Mesenchymal stem cell (in vitro differentiated cells and primary cell): ENCODE measurements at places on chromosomes 4 and X.

GRCh38 chr4:25308761-25309160, 3.8 kb upstream of the ZCCHC4 start:
- DNase-seq: peak; percentile 58

GRCh38 chr4:124943938-124944337, 231.4 kb upstream of the ANKRD50 start:
- no peak for DNase-seq

DNA sequence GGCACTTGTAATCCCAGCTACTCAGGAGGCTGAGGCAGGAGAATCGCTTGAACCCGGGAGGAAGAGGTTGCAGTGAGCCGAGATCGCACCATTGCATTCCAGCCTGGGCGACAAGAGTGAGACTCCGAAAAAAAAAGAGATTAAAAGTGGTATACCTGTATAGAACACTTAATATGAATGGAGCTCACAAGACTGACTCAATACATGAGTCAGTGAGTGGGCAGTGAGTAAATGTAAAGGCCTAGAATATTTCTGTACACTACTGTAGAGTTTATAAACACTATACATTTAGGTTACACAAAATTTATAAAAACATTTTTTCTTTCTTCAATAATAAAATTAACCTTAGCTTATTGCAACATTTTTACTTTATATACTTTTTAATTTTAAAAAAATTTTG, 93.8 kb downstream of the CENPC start:
- DNase-seq: no peak

DNA sequence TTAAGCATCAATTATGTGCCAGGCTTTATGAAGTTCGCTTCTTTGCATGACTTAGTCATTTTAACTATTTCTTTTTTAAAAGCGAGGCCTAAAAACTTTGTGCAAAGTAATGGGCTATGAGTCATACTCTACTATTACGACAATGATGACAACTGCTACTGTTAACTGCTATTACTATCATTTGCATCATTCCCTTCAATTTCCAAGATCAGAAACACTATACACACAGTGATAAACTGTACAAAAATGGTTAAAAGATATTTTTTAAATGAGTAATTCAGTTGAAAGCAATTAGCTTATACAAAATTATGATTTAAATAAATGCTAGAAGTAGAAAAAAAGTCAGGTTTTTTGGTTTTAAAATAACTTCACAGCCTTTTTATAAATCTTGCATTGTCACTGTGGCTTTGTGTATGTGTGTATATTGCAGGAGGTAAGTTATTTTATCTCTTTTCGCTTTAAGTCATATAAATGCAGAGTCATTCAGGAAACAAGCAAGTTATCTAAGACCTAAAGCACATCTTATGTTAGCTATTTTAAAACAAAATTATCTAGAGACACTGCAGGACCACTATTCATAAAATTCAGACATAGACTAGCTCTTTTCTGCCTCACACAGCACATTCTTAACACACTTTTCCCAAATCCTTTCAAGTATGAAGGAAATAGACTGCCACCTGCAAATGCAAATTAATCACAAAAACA, 18.5 kb upstream of the CXCL3 start:
- peak; percentile 92 for DNase-seq

- DNase-seq: no peak
These were observed 15.1 kb downstream of the RAI2 start for GRCh38 chrX:17846045-17846444.

DNA sequence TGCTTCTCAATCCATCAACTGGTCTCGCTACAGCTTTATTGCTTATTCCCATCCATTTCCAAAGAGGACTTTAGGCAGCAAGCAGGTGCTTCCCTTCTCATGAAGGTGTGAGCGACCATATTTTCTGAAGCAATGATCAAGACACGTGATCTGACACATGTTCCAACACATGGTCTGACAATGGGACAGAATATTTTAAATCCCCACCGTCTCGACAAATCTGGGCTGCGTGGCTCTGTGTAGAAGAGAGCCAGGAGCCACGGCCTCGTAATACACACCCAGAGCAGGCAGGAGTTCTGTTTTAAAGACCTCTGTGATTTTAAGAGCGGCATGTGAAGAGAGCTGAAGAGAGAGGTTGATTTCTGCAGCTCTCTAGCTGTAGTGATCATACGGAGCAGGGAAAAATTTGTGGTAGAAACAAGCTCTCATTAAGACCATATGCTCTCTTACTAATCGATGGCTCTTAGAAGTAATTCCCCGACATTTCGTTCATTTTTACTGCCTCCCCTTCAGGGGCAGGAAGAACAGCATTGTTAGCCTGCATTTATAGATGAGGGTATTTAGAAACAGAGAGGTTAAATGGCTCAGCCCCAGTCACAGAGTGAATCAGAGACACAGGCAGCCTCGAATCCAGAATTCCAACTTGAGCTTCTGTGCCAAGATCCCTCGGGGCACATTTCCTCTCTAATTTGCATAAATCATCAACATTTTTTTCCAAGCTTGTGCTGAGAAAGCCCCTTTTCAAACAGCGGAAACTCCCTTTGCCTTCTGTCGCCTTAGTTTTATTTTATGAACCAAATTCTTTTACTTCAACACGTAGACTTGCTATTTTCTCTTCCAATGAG, 91.0 kb upstream of the BCOR start:
- DNase-seq: peak; percentile 16

- no peak for DNase-seq
These were observed 531 bp downstream of the STAG2 start for GRCh38 chrX:123962006-123962467.

DNA sequence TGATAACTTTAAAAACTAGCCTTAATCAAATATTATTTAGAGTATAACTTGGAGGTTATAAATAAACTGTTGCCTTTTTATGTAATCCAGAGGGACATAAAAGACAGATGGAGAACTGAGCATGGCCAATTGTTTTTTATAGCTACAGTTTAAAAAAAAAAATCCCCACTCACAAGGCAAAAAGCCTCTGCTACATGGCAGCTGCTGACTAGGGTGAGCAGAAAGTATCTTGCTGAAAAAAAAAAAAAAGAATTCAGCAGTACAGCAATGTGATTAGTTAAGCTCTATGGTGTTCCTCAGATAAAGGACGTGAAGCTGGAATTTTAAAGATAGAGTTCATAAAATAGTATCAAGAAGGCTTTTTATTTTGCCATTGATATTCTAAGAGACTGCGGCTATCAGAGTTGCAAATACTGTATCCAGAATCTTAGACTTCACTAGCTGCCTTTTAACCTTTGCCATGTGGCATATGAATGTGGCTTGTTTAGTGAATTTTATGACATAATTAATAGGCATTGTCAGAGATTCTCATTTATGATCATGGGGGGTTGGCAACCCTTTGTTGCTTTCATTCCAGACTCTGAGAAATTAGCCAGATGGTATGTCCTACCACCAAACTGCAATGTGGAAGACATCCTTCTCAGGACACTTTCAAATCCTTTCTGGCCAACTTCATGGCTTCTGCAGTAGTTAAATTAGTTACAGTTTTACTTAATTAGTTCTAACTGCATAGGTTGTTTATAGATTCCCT, 498.0 kb downstream of the STPG2 start:
- no peak for DNase-seq

GRCh38 chr4:152778656-152779512, 646 bp downstream of the TIGD4 start:
- no peak for DNase-seq

DNA sequence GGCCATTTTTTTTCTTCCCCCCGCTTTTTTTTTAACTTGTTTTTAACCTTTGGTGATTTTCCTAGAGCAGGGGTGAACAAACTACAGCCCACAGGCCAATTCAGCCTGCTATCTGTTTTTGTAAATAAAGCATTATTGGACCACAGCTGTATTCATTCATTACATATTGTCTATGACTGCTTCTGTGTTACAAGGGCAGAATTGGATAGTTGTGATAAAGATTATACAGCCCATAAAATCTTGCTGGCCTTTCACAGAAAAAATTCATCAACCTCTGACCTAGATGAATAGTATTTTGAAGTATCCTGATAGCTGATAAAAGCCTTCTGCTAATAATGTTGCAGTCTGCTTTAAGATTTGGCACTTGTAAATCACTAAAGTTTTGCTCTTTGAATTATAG, 63.4 kb downstream of the SMAD1 start:
- peak; percentile 7 for DNase-seq

- DNase-seq: no peak
These were observed 101.1 kb upstream of the TEX13D start for GRCh38 chrX:124231451-124231759.

DNA sequence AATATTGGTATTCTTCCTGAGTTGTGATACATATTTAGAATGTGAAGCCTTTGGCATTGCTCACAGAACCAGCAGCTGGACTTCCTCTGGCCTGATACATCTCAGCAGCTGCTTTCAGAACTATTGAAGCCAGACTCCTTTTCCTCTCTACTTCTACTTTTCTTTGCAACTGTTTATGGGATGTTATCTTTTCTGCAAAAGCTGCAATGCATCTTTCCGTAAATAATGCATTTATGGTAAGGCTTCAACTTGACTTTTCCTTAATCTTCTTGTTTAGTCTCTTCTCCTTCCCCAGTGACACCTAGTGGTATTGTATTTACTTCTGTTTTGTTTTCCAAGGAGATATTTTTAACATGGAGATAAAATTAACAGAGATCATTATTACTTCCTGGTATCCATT, 1548.7 kb downstream of the PCDH7 start:
- DNase-seq: peak; percentile 3

- DNase-seq: no peak
These were observed 276.0 kb downstream of the KLHL13 start for GRCh38 chrX:117840645-117841044.

DNA sequence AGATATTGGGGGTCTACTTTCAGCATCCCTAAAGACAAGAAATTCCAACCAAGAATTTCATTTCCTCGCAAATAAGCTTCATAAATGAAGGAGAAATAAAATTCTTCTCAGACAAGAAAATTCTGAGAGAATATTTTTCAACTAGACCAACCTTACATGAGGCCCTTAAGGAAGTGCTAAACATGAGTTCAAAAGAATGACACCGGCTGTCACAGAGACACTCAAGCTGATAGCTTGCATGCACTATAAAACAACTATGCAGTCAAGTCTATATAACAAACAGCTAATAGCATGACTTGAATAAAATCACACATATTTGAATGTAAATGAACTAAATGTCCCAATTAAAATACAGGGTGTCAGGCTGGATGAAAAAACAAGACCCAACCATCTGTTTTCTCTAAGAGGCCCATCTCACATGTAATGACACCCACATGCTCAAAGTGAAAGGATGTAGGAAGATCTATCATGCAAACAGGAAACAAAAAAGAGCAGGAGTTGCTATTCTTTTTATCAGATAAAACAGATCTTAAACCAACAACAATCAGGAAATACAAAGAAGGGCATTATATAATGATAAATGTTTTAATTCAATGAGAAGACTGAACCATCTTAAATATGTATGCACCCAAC, 27.2 kb downstream of the FAAH2 start:
- DNase-seq: no peak

DNA sequence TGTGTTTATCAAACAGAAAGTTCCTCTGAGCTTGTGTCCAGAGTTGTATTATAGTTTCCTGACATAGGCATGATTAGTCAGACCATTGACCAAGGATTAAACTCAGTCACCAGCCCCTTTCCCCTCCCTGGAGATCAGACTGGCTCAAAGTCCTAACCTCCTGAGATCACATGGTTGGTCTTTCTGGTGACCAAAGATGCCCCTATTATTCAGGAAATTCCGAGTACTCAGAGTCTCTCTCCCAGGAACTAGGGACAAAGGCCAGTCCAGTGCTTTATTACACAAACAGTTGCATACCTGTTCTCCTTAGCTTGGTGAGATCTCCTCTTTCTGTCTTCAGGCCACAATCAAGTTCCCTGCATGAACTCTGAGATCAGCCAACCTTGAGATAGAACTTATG, 14.5 kb upstream of the ENPP6 start:
- DNase-seq: no peak

DNA sequence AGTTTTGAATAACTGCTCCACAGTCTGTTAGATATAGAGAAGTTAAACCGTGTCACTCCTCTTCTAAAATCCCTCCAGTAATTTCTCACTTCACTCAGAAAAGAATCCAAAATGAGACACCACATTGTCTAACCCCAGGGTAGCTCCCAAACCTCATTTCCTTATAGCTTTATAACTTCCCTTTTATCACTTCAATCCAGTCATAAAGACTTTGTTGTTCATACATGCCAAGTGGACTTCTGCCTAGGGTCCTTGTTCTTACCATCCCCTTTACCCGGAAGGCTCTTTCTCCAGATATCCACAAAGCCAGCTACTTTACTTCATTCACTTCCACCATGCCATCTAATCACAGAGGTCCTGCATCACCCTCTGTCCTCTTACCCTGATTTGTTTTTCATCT, 156.2 kb downstream of the GABRB1 start:
- DNase-seq: no peak

- DNase-seq: no peak
These were observed 244.9 kb downstream of the FRMPD4 start for GRCh38 chrX:12383196-12383595.

DNA sequence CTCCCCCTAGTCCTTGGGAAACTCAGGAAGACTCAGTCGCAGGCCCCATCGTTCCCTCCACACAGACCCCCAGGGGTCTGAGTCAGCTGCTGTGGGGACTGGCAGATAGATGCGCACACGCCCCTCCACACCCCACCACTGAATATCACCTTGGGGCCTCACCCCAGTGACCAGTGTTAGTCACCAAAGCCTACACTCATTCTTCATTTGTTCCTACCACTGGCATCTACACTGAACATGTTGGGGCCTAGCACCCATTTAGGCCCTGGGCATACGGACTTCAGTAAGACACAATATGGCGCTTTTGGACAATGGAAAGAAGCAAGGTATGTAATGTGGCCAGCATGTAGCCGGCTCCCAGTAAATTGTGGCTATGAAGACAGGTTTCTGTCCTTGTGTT, 154.1 kb upstream of the PJA1 start:
- no peak for DNase-seq

- DNase-seq: peak; percentile 94
These were observed 60.1 kb upstream of the PLAC1 start for GRCh38 chrX:134718105-134718965.

GRCh38 chr4:55079451-55080173, 45.8 kb downstream of the KDR start:
- DNase-seq: no peak

DNA sequence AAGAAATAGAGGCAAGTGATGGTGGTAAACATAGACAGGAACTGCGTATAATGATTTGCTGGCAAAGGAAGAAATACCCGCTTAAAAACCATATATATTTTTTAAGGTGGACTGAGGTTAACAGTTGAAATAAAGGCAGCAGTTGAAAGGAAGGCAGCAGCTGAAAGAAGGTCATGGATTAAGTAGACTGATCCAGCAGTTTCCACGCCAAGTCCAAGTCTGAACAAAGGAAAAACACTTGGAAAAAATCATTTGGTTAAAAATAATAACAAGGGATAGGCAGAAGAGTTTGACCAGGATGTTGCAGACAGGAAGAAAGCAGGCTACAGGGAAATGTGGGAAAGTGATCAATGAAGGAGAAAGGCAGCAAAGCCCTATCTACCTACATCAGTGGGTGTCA, 93.6 kb downstream of the AMELX start:
- DNase-seq: no peak

GRCh38 chr4:167966143-167966542, 126.2 kb upstream of the ANXA10 start:
- DNase-seq: no peak

GRCh38 chrX:134660627-134661026, 2.4 kb upstream of the PLAC1 start:
- peak; percentile 81 for DNase-seq
